ENCODE measurements at places on chromosomes 2 and 18. TPM values are rescaled to one million over a fixed set of nuclear protein-coding genes. Genes with fewer than 3 reads are reported as not detected.

DNA sequence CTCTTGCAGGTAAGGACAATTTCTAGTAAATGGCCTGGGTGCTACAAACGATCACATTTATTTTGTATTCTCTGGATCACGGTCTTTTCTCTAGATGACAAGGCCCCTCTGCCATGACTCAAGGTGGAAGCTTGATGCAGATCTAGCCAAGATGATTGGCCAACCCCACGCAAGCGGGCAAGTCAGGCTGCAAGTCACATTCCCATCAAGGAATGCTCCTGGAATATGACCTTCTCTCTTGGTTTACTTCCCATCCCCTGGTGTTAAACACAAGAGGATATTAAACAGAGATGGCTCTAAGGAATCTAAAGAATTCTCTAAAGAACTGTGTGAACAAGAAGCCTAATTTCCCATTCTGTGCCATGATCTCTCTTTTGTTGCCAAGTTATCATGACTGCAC, 97.3 kb upstream of the SERPINE2 start:
- DNase-seq, result no peak

DNA sequence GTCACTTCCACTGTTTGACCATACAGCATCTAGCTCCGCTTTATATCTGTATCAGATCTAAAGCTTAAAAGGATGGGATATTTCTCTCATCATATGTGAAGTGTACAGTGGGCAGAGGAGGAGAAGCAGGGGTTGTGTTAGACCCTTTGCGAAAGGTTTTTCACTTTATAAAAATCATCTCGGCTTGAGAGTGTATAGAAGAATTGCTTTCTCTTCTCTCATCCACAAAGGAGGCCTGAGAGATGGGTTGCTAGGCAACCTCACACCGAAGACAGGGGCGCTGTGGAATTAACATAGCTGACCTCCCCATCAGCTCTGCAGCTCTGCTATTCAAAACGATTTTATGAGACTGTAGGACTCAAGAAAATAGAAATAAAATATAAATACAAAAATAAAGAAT, 70.2 kb upstream of the GALNT3 start:
- no peak for DNase-seq

DNA sequence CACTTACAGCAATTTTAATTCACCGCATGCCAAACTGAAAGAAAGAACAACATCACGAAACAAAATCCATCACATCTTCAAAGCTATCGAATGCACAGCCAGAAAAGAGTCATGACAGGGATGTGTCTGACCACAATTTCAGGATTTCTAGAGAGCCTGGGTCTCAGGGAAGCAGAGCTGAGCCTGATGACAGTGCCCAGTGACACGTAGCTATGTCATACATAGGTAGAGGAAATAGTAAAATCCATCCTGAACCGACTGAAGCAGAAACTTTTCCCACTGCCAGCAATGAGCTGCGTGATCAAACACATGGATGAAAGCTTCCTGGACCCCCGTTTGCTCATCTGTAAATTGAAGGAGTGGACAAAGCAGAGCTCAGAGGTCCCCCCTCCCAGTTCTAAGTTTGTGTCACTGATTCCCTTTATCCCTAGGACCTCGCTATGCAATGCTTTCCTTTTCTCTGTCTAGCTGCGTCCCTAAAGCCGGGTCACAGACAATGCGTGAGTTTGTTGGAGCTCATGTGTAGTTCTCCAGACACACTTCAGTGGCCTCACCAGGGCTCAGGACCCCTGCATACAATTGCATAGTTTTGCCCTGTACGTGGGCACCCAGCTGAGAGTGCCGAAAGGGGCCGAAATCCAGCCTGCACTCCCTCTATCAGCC, 37.6 kb downstream of the CCBE1 start:
- DNase-seq, result no peak

DNA sequence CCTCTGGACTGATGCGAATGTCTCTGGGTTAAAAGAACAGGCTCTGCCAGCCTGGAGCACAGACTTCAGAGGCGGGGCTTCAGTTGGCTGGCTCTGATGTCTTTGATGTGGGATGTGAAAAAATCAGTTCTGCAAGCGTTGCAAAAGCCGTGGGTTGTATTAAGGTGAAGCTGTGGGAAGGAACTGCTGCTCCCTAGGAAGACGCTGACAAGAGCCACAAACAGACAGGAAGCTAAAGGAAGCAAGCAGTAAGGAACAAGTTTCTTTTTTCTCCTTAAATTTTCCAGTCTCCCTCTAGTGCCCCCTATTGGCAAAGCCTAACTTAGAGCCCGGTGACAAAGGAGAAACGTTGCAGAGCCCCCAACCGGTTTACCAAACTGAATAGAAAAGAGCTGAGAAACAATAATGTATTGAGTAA, 239.0 kb downstream of the CCDC178 start:
- no peak for DNase-seq

DNA sequence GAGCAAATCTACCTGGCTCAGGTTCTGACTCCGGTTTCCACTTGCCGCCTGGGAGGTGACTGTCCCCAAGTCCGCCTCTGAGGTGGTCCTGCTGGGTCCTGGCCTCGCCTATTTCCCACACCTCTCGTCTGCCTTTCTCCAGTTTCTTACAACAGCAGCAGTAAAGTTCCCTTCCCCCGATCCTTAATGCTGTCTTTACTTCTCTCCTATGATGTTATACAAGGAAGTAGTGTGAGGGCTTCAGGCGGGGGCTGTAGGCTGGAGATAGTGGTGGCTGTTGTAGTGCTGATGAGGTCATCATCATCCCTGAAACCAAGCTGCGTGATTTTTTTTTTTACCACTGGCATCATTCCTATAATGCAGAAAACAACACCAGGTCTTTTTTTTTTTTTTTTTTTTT, 18.9 kb downstream of the TGIF1 start:
- no peak for DNase-seq

DNA sequence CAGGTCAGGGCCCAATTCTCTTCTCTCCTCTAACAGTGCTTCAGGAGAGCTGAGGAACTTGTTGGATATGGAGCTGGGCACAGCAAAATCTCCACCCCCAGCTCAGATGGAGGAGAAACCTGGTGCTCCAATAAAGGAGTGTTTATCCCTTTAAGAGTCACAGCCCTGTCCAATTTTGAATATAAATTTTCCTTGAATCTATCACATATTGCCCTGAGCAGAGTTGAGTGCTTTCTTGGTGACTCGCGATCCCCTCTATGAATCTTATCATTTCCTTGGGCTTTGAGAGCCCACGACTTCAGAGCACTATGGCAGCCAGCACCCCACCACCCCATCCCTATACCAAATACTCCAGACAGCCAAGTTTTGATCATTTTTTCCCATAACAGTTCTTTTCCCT, 34.4 kb upstream of the SMAD7 start:
- DNase-seq, result no peak

DNA sequence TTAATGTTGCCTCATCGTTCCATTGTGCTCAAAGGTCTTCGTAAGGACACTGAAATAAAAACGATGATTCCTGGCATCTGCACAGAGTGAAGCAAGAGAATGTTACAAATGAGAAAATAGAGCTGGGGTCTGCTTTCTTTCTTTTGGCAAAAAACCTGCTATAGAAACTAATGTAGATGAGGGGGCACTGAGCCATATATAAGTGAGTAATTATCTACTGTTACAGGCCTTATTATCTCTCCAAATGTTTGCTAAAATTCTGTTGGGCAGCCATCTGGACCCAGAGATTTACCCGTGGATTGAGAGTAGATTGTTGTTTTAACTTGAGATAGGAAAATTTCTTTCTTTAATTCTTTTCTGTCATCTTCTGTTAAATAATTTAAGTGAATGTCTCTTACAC, 472.5 kb upstream of the PIK3C3 start:
- DNase-seq, result no peak

- no peak for DNase-seq
Observed at GRCh38 chr2:45033302-45033701, 24.1 kb upstream of the SIX2 start.

GRCh38 chr2:25497918-25498407, 156.2 kb upstream of the DNMT3A start:
- DNase-seq, result no peak

DNA sequence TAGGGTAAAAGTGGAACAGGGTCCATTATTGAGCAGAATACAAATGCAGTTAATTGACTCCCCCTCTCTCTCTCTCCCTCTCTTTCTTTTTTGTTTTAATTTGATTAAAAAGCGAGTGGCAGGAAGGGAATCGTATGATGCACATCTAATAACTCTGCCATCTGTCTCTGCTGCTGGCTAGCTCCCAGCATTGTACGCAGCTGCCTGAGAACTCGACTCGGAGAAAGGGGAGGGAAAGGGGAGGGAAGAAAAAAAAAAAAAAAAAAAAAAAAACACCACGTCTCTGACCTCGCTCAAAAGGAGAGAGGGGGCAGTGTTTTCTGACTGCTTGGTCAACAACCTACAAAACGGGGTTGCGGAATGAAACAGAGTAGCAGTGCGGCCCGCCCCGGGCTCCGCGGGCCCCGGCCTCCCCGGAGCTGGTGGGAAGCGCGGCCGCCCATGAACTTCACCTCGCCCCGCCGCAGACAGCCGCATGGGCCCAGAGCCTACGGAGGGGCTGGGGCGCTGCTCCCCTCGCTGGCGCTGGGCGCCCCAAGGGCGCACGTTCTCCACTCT, 265.7 kb downstream of the TCF4 start:
- peak; percentile 49 for DNase-seq

- no peak for DNase-seq
Observed at GRCh38 chr18:28359176-28359575, 182.2 kb upstream of the CDH2 start.

- DNase-seq, result no peak
Observed at GRCh38 chr2:123073371-123073770, 951.7 kb upstream of the CNTNAP5 start.

- no peak for DNase-seq
Observed at GRCh38 chr2:221581986-221582385, 9.9 kb upstream of the EPHA4 start.

DNA sequence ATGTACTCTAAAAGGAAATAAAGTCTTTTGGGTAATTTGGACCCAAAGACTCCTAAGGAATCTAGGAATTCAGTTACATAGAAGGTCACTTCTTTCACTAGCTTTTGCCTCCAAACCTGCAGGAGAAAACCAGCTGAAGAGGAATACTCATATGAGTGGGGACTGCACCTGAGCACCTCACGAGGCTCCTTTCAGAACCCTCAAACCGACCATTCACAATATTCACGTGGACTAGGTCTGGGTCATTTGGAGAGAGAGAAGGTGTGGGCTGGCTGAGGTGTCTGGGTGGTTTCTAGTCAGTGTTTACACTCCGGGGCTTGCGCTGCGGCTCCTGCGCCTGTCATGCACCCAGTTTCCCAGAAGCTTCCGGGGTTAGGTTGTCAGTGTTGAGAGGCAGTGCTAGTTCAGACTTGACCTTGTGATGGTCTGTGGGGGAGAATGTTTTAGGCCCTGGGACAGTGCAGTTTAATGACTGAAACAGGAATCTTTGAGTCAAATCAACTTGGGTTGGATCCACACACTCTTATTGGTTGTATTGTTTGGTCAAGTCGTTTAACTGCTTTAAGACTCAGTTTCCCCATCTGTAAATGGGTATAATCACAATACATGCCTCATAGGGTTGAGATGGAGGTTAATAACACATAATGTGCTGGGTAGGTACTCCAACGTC, 78.4 kb downstream of the LIMS1 start:
- DNase-seq, result no peak

GRCh38 chr2:1707771-1708418, 36.4 kb downstream of the PXDN start:
- DNase-seq, result no peak

GRCh38 chr2:35023545-35023944, 1332.0 kb upstream of the CRIM1 start:
- DNase-seq, result no peak

- no peak for DNase-seq
Observed at GRCh38 chr2:170307555-170308351, 129.8 kb downstream of the MYO3B start.

DNA sequence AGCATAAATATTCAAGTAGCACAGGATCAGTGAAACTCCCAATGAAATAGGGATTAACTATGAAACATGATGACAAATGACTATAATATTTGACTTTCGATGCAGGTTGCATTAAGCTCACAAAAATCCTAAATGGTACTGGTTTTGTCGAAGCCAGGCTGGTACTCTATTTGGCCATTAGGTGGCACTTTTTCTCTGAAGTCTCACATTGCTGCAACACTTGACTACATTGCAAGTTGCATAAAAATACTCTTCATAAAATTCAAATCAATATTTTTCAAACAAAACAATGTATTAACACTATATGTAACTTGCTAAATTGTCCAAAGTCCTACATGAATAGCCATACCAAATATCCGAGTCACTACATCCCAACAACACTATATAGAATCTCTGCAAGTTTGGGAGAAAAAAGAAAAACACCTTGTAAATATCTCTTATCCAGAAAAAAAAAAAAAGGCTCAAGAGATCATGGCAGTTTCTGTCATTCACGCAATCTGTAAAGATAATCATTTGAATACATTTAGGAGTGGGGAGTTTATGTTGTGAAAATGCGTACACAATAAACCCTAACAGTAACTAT, 9.5 kb downstream of the RTTN start:
- DNase-seq, result no peak

DNA sequence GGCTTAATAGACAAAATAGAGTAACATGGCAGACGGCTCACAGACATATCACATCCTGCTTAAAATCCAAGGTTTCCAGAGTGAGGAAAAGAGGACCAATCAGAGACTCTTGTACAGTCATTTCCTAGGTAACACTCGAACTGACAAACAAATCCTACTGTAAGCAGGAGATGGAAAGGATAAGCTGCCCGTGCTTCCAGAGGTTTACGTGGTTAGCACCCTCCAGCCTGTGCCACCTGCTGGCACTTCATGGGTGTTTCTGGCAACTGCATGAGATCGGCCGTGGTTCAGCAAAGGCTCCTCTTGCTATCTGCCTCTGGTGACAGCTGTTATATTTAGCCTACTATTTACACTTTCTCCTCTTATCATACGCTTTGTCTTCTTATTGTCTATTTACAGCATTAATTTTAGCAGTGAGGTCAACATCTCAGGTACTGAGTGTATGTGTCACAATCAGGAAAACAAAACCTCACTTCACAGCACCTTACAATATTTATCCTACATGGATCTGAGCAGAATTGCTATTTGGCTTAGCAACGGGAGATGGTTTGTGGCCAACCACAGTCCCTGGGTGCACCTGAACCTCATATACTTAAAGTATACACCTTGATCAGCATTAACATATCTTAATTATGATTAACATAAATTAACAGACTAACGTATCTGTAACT, 226.9 kb downstream of the TMEM163 start:
- no peak for DNase-seq

The FABP1 gene
- not detected for total RNA-seq

The AQP12B gene
- total RNA-seq, result not detected

The TBR1 gene
- total RNA-seq, result 0.09 TPM

The C2orf49 gene
- 18.3 TPM for total RNA-seq

The PLA2R1 gene
- 11.6 TPM for total RNA-seq

The ASPRV1 gene
- 5.2 TPM for total RNA-seq

The DSC3 gene
- total RNA-seq, result 19.2 TPM

The DCDC2C gene
- not detected for total RNA-seq

The CPLX4 gene
- total RNA-seq, result not detected

The GTF2A1L gene
- 1.1 TPM for total RNA-seq

The KCNJ13 gene
- not detected for total RNA-seq

The CTNNA2 gene
- not detected for total RNA-seq
